ENCODE measurements at places on chromosomes 2 and 18.

- no peak for DNase-seq
Measured at GRCh38 chr2:46552079-46552478, 72.7 kb downstream of the TMEM247 start.

GRCh38 chr18:36772241-36772723 lies 56.5 kb downstream of the TPGS2 start:
- DNase-seq = no peak

DNA sequence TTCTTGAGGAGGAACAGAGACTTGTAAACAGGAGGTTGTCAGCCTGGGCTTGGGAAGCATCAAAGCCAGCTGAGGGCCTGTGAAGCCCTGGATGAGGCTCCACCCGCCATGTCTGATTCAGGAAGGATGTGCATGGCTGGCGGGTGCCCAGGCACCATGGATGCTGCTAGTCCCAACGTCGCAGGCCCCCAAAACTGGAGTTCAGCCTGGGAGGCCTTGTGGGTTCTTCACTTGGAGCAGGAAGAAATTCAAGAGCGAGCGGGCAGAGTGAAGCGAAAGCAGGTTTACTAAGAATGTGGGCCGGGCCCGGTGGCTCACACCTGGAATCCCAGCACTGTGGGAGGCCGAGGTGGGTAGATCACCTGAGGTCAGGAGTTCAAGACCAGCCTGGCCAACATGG lies 12.1 kb upstream of the PXDN start:
- no peak for DNase-seq

- no peak for DNase-seq
Measured at GRCh38 chr18:28999726-29000125, 822.8 kb upstream of the CDH2 start.

- DNase-seq = no peak
Measured at GRCh38 chr2:108573061-108573460, 38.8 kb downstream of the LIMS1 start.

DNA sequence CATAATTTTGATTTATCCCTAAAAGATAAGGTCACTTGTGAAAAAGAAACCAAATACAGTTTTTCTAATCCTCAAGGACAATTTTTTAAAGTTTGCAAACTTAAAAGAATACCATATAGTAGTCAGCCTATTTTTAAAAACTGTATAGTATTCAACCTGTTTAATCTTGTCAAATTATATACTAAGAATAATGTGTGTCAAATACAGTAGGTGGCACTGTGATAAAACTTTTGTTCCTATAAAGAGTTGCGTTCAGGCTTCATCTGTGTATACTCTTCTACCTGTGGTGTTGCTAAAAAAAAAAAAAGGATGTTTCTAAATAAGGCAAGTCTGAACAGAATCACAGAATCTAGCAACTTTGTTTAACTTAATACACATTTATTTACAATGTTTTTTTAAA lies 68.6 kb downstream of the CCDC138 start:
- peak; percentile 12 for DNase-seq

GRCh38 chr18:39960550-39960949 lies 1994.5 kb upstream of the PIK3C3 start:
- no peak for DNase-seq

- DNase-seq = no peak
Measured at GRCh38 chr2:74290066-74290465, 53.1 kb downstream of the SLC4A5 start.

- DNase-seq = peak; percentile 3
Measured at GRCh38 chr2:120436885-120437603, 91.1 kb downstream of the INHBB start.

DNA sequence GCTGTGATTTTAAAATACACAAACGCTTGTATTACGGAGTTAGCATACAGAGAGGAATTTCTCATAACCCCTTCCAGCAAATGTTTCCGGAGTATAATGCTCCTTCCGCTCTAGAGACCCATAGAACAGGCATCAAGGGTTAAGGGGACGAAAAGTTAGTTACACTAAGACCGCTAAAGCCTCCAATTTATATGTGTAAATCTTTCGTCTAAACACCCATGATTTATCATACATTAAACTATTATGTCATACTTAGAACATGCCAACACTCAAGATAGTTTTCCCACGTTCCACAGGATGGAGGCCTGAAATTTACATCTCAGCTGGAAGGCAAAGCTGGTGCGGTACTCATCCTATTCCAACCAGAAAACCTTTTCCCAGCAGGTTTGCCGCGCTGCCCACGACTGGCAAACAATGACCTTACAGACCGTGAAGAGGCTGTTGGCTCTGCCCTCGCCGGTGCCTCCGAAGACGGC lies 650 bp downstream of the ORMDL1 start:
- peak; percentile 52 for DNase-seq

DNA sequence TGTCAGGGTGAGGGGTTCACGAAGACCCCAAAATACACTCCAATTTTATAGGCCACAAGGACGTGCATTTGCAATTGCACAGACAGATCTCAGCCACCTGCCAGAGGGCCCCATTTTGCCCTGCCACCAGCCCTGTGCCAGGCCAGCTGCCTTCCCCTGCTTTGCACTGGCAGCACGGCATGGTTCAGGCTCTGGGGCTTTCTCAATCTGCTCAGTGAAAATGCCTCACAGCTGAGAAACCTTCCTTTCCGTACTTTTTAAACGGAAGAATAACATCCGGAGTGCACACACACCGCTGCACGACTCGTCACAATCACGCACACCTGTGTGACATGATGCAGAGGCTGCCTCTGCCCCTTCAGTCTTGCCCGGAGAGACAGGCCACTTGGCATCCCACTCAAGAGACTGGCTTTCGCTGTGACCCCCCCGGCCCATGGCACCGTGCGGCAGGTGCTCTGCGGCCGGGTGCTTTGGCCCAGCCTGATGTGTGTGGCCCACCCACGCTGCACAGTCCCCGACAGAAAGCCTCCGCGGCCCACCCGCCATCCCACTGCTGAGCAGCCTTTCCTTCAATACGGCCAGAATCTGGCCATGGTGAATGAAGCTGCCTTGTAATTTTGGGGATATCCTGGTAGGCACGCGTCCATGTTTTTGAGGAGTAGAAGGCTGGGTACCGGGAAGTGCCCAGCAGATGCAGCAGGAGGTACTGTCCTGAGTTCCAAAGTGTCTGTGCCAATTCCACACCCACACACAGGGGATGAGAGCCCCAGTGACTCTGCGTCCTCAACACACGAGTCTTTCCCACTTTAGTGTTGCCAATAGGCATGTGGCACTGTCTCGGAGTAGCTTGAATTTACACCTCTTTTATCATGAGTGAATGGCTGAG lies 88.8 kb downstream of the USP40 start:
- no peak for DNase-seq

DNA sequence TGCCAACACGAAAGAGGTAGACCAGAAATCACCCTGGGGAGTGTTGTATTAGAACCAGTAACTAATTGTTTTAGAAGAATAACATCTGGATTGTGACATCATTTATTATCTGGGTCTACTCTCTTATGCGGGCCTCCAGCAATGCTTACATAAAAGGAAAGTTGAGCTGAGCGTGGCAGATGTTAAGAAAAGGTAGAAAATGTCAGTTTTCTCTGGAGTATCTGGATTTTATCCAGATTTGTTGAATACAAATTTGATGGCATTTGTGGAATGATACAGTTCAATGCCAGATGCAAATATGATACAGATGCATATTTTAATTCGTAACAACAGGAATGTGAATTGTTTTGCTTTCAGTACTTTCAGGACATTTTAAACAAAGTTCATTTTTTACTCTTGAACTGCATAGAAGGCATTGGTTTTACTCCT lies 90.3 kb downstream of the PRPF40A start:
- no peak for DNase-seq

DNA sequence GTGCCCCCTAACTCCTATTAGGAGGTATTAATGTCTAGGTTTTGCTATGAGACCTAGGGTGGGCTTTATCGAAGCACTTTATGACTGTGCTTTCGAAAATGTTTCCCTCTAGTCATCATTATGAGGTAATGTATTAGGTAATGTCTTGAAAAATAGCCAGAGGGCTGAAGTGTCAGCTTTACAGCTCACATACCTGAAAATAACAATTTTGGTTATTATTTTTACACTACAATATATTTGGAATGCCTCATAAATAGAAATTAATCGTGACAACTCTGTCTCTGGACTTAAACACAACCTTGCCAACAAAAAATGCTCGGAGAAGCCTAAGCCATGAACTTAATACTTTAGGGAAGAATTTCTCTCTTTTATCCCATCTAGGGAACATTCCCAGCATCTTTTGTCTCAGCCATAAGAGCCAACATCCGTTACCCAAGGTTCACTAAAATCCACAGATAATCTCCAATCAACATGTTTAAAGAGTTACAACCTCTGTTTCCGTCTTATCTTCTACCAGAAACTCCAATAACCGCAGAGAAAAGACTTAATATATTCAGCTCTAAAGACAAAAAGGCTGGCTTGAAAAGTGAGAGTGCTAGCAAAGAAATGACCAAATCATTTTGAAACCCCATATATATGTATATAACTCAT lies 130.9 kb upstream of the RND3 start:
- no peak for DNase-seq
